ENCODE measurements at places on chromosomes 2 and 18.
A peak's percentile ranks its signal among the peaks of the same experiment; 100 is the strongest.

DNA sequence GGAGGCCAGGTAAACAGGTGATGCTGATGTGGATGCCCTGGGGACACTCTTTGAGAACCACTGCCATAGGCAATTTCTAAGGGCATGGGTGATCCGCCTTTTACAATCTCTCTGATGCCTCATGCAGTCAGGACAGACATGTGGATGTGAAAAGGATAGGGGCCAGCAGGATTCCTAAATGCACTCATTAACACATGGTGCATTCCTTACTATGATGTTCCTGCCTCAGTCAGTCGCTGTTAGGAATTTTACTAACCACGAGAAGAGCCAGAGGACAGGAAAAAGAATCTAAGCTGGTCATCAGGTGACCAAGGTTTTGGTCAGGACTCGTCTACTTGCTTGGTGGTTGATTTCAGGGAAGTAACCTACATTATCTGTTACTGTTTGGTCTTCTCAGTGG lies 191.0 kb downstream of the ARL4C start:
- DNase-seq, result no peak

DNA sequence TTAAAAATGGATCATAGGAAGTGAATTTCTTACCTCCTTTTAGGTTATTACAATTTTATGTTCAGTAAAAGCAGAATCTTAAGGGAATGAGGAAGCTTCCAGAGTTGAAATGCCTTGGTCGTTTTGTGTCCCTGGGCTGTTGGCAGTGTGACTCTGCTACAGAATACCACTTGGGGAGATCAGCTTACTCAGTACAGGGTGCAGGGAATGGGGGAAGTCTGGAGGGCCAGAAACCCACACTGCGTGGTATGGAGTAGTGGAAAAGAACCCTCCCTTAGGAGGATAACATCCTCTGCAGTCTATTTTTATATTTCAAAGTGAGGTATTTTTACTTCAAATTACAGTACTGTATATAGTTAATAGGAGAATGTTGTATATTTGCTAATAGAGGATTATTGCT lies 51.1 kb downstream of the R3HDM1 start:
- no peak for DNase-seq

DNA sequence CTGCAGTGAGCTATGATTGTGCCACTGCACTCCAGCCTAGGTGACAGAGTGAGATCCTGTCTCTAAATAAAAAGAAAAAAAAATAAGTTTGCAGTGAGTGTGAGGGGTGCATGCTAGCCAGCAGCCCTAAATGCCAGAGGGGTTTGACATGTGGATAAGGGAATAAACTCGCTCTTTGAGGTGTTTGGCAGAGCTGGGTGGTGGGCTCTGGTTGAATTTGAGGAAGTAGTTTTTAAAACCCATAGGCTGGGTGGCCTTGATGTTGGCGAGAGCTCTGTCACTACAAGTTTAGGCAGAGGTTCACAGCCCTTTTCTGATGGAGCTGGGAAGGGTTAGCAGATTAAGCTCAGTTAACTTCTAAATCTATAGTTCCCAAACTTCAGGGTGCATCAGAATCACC lies 3.1 kb downstream of the ANXA4 start:
- DNase-seq, result no peak

GRCh38 chr2:127087791-127088495 lies 19.0 kb downstream of the BIN1 start:
- DNase-seq, result no peak

- DNase-seq, result no peak
These were observed 234.7 kb downstream of the C1D start for GRCh38 chr2:67828066-67828465.

DNA sequence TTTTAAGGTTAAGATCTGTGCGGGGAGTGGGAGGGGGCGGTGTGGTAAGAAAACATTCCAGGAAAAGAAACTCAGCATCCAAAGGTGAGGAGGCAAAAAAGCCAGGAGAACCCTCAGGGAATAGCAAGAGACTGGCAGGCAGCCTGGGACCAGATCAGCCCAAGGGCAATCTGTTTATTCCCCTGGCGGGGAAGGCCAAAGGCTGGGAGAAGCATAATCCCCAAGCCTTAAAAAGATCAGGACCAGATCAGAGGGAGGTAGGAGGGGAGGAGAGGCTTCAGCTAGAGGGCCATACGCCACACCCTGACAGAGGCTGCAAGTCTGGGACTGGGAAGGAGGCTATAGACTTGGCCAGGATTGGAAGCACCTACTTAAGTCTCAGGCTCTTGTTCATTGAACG lies 163.0 kb upstream of the PXDN start:
- no peak for DNase-seq

GRCh38 chr2:229342376-229342775 lies 71.3 kb upstream of the PID1 start:
- DNase-seq, result peak; percentile 53

DNA sequence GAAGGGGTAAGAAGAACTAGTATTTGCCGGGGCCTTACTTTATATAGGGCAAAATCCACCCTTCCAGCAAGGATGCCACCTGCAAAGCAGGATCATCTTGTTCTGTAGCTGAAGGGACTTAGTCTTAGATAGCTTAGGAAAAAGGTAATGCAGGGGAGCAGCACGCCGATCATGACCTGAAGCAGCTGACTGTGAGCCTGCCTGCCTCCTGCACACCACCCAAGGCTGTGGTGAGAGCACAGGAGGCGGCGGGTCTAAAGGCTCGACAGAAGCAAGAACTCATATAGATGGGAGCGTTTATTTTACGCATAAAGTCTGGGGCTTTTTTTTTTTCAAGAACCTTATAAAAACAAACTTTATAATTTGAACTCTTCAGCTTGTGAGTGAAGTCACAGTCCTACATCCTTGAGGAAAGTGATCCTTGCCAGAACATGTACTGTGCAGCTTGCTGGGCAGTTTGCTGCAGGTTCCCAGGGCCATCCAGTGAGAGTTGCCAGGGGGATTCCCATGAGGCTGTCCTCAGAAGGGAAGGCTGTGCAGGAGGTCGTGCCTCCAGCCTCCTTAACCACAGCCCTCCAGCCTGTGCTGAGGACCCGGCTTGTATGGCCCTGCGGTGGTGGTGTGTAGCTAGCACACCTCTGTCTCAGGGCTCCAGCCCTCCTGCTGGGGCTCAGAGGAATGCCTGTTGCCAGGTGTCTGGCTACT lies 92.1 kb downstream of the RNF144A start:
- DNase-seq, result no peak

- DNase-seq, result no peak
These were observed 115.4 kb upstream of the PKDCC start for GRCh38 chr2:41932241-41933045.

DNA sequence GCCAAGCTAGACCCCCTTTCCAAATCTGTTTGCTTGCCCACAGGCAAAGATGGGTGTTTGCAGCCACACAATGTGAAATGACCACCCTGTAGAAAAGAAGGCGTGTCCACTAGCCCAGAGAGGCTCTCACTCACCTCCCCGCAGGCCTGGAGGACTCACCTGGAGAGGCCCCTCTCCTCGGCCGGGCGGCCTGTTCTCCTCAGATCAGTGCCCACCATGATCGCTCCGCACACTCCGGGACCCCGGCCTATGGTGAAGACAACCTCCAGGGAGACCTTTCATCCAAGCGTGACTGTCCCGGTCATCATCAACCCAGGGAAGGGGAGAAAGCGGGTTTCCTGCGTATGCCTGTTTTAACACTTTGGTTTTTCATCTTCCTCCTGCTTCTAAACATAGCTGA lies 328.7 kb upstream of the SALL3 start:
- DNase-seq, result no peak

GRCh38 chr2:191565647-191566198 lies 112.2 kb upstream of the NABP1 start:
- peak; percentile 55 for DNase-seq

DNA sequence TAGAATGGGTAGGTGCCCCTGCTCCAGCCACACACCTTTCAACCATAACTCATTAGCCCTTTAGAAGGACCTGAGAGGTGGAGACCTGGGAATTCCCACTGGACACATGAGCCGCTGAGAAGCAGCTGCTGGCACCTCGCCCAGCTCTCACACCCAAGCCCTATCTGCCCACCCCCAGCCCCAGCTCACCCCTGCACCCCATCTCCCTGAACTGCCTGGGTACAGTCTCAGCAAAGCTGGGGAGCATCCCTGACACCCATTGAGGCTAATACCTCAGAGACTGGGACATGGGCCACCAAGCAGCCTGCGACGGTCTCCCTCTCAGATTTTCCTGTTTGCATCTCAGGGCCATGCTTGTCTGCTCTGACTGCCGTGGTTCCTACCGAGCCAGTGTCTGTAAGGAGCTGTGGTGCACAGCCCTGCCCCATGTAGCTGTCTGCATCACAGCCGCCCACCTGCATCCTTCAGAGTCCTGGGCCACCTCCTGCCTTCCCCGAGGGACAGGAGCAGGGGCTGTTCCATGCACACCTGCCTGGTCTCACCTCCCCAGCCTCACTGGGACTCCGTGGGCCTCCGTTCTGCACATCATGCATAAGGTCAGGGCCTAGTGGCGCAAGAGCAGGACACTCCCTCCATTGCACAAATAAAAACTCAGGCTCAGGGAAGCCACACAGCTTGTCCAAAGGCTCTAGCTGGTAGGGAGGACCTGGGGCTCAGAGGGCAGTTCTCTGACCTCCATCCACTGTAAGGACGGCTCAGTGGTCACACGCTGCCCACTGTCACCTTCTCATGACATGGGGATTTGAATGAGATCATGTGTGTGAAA lies 90.0 kb downstream of the SEPTIN10 start:
- no peak for DNase-seq

DNA sequence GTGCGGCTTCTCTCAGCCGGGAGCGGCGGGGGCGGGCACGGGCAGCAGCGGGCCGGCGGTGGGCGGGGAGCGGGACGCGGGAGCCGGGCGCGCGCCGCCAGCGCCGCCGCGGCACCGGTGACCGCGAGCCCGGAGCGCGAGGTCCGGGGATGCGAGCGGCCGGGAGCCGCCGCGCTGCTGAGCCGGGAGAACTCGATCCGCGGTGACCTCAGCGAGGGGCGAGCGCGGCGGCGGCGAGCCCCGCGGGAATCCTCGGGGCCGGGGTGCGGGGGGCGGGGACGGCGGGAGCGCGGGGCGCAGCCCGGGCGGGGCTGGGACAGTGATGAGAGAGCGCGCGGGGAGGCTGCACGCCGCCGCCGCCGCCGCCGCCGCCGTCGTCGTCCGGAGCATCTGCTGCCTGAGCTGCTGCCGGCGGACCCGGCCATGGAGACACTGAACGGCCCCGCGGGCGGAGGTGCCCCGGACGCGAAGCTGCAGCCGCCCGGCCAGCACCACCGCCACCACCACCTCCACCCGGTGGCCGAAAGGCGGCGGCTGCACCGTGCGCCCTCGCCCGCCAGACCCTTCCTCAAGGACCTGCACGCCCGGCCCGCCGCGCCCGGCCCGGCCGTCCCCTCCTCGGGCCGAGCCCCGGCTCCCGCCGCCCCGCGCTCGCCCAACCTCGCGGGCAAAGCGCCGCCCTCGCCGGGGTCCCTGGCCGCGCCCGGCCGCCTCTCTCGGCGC lies at the start of gene MTCL1:
MTCL1 (plus strand) TSS at position 319 of the 723 bp plus-strand sequence; CDS start at position 424, 105 bp downstream.
- DNase-seq, result peak; percentile 15

DNA sequence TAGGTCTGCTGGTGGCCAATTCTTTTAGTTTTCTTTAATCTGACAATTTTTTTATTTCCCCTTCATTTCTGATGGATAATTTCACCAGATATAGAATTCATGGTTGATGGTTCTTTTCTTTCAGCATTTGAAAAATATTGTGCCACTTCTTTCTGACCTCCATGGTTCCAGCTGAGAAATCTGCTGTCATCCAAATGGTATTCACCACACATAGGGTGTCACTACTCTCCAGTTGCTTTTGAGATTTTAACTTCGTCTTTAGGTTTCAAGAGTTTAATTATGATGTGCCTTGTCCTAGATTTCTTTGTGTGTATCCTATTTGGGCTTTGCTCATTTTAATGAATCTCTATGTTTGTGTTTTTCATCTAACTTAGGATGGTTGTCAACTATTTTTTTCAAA lies 488.6 kb upstream of the HS6ST1 start:
- DNase-seq, result no peak

GRCh38 chr18:49227441-49228165 lies 232.8 kb downstream of the DYM start:
- DNase-seq, result peak; percentile 50

DNA sequence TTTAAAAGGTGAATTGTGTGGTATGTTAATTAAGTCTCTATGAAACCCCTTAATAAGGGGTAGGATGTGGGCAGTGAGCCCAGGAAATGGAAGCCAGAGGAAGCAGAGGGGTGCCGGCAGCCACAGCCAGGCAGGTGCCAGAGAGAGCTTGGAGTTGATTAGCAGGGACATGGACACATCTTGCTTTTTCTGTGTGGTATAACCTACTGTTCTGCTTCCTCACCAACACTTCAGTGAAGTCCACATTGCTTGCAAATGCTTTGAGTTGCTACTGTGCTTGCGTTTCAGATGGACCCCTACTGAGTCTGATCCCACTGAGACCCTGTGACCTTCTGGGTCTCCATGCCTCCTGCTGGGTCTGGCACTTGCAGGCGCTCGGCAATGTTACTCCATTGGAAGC lies 30.3 kb upstream of the ARHGEF4 start:
- no peak for DNase-seq

GRCh38 chr2:207137596-207138337 lies 28.0 kb downstream of the KLF7 start:
- no peak for DNase-seq

DNA sequence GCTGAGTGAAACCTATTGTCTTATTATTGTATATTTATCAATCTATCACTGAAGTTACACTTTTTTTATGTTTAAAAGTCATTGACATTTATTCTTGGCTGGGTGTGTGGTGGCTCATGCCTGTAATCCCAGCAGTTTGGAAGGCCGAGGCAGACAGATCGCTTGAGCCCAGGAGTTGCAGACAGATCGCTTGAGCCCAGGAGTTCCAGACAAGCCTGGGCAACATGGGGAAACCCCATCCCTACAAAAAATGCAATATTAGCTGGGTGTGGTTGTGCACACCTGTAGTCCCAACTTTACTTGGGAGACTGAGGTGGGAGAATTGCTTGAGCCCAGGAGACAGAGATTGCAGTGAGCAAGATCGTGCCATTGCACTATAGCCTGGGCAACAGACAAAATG lies 97.8 kb downstream of the EPC2 start:
- DNase-seq, result no peak

DNA sequence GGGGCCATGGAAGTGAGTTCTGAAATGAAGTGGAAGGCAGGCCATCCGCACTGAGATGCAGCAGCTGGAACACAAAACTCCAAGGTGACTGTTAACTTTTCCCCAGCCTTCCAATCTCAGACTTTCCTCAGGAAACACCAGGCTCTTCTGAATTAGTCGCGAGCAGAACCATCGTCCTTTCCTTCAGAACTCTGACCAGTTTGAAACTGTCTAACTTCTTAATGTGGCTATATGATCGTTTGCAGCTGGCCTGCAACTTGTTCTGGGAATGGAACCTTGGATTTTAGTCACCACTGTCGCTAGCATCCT lies 620 bp upstream of the RPL37A start:
- DNase-seq, result no peak

DNA sequence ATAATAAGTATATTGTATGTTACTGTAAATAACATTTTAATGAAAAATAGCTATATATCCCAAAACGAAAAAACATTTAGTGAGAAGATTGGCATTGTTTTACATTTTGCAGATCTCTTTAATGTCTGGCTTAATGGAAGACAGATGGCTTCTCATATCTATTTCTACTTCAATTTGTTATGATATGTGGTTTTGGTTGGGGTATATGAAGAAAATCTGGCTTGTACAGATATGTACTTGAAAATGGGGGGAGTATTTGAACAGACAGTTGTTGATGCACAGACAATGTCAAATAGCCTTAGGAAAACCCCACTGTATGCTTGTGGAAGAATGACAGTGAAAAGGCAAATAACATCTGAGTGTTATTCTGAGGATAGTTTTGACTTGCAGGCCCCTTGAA lies 23.6 kb upstream of the GMCL1 start:
- no peak for DNase-seq

- no peak for DNase-seq
These were observed 34.8 kb upstream of the IL1R1 start for GRCh38 chr2:102107741-102108070.
